Bronchial epithelial cell (primary cell): ENCODE measurements at places on chromosomes 5 and 9. TPM values are rescaled to one million over a fixed set of nuclear protein-coding genes. Genes with fewer than 3 reads are reported as not detected.

GRCh38 chr5:106106384-106106783, 1564.4 kb downstream of the EFNA5 start:
- DNase-seq: no peak

GRCh38 chr9:111937781-111938426, 41.3 kb downstream of the UGCG start:
- DNase-seq: peak; percentile 53

DNA sequence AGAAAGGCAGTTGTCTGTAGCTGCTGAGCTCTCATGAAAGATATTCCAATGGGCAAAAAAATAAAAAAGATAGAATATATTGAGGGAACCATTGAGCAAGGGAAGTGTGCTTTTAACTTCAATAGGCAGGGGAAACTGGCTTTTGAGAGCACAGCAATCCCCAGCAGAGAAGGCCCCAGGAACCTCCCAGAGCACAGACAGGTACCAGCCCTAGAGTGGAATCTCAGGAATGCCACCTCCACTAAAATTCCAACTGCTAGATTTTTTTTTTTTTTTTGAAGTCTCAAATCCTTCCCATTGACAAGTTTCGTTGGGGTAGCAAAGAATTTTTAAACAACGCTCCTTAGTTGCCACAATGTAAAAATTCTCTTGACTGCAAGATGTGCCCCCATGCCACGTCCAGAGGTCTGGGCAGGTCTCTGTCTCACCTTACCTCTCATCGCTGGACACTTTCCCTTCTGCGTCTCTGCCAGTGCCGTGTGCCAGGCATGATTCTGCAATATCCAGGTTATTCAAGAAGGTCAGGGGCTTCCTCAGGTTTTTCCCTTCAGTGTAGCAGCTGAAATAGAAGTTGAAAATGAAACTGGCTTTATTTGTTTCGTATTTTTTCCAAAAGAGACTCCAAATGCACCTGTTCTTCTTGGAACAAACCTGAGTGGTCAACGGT, 64.2 kb upstream of the IRX1 start:
- DNase-seq: no peak

DNA sequence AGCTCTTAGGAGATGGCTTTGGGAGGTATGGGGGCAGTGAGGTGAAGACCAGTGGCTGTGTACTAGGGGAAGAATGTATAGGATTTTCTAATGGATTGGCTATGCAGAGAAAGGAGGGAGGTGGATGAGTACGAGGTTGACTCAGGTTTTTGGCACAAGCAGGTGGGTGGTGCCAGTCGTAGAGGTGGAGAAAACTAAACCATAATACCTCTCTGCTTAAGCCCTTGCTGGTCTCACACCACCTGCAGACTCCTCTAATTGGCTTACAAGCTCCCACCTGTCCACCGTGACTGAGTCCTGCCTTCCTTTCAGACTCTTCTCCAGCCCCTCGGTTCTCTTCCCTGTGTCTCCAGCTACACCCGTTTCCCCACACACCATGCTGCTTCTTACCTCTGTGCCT, 521.7 kb upstream of the CLINT1 start:
- peak; percentile 86 for DNase-seq

RBM27 gene
- 19.7 and 25.0 TPM in 2 replicates for total RNA-seq

EIF4E1B gene
- not detected in 2 replicates for total RNA-seq

FAM151B gene
- 0.79 and 2.0 TPM in 2 replicates for total RNA-seq

PCDHB14 gene
- 0.26 and 0.77 TPM in 2 replicates for total RNA-seq
